ENCODE measurements at places on chromosomes 11 and 22.

DNA sequence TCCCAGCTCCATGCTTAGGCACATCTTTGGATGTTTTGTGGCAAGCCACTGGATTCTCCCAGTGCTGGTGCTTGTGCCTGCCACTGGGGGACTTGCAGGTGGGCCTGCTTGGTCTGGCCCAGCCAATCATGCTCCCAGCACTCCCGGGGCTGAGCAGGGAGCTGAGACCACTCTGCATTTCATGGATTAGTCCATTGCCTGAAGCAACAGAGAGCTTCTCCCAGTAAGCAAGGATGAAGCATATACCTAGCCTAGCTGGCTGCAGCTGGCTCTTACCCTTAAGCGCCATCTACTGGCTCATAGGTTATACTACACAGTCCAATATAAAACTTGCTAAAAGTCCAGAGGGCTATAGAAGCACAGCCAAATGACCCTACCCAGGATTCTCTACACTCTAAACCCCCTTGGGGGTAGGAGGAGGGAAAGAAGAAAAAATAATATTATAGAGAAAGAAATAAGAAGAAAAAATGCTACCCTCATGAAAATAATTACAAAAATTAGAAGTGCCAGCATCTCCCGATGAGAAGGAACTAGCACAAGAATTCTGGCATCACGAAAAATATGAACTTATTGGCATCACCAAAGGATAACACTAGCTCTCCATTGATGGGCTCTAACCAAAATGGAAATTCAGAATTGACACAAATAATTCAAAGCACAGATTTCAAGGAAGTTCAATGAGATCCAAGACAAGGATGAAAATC is 275.3 kb downstream of the C11orf87 start:
- peak; percentile 44 for DNase-seq

GRCh38 chr11:10824888-10825287 is 16.2 kb upstream of the EIF4G2 start:
- DNase-seq = no peak

DNA sequence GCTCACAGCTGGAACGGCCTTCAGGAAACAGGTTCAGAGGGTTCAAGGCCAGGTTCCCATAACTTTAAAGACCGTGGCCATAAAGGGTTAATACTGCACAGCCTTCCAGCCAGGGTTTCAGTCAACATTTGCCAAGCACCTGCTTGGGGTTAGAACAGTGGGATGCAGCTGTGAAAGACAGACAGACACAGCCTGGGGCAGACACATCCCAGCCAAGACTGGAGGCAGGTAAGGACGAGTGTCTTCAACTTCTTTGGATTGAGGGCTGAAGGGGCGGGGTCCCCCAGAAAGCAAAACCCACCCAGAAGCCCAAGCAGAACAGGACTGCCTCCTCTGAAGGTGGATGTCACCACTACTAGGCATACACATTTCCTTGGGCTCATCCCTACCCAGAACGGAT is 14.3 kb downstream of the ARFGAP2 start:
- no peak for DNase-seq

- DNase-seq = peak; percentile 50
Measured at GRCh38 chr11:85595285-85595884, 31.8 kb downstream of the DLG2 start.

DNA sequence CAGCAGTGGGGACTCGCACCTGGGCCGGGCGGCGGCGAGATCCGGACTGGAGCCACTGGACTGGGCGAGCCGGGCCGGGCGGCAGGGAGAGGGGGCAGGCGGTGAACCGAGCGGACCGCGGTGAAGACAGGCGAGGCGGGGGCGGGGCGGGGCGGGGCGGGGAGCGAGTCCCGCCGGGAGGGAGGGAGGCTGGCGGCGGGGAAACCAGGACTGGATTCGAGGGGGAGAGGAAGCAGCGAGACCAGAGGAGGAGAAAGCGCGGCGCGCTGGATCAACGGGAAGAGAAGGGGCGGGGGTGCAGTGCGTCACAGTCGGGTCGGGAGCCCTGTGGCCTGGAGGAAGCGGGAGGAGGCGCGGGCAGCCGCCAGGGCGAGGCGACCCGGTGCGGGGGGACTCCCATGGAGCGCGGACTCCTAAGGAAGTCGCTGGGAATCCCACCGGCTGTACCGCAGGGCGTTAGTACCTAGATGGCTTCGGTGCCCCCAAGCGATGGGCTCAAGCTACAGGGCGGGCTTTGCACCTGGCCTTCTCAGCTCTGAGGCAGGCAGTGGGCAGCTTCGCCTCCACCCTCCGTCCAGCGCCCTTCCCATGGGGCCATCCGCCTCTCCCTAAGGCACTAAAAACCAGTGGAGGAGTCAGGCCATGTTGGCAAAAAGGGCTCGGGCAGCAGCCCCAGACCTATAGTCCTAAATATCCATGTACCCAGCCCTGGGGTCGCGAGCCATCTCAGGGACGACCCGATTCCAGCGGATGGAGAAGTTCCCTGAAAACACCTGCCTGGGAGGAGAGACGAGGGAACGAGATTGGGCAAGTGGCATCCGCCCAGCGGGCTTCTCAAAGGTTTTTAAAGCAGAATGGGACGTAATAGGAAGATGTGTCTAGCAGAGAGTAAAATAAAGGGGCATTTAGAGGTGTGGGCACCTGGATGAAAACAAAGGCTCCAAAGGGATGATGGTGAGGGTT is at the start of gene TMEM121B:
TSS of gene TMEM121B (minus strand) at position 128 of the 963 bp plus-strand sequence. CDS start 233 bp downstream, outside the sequence.
- peak; percentile 23 for DNase-seq

DNA sequence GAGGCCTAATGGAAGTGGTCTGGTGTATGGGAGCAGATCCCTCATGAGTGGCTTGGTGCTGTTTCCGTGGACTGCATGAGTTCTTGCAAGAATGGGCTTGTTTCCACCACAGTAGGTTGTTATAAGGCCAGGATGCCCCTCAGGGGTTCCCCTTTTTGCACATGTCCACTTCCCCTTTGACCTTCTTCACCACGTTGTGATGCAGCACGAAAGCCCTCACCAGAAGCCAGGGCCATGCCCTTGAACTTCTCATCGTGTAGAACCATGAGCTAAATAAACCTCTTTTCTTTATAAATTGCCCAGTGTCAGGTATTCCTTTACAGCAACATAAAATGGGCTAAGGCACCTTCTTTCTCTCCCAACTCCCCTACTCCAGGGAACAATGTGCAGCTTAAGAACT is 2.8 kb upstream of the NARS2 start:
- no peak for DNase-seq

GRCh38 chr22:38126928-38127668 is 16.6 kb upstream of the BAIAP2L2 start:
- DNase-seq = no peak
